Stimulated activated CD8-positive, alpha-beta memory T cell treated with anti-CD3 and anti-CD28 coated beads, Interleukin-7, amount 100 ng/mL, for 4 hours (primary cell): ENCODE measurements at places on chromosomes 3 and 15.

DNA sequence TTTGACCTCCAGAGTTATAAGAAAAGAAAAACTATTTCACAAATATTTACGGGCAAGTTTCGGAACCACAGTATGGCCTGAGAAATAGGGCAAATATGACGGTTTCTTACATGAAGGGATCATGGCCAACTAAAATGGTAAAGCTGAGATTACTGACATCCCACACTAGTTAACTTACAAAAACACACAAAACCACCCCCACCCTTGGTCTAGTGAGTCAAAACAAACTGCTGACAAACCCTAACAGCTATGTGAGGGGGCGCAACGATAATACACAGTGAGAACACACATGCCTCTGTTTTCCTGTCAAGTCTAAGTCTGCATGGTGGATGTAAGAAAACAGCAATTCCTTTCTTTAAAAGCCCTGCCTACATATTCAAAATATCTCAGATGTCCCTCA is 32.3 kb downstream of the CBLB start:
- no peak for DNase-seq

GRCh38 chr3:46609212-46609721 is 3.1 kb upstream of the FAM240A start:
- DNase-seq: no peak

GRCh38 chr3:197224034-197224444 is 74.4 kb downstream of the DLG1 start:
- no peak for DNase-seq

DNA sequence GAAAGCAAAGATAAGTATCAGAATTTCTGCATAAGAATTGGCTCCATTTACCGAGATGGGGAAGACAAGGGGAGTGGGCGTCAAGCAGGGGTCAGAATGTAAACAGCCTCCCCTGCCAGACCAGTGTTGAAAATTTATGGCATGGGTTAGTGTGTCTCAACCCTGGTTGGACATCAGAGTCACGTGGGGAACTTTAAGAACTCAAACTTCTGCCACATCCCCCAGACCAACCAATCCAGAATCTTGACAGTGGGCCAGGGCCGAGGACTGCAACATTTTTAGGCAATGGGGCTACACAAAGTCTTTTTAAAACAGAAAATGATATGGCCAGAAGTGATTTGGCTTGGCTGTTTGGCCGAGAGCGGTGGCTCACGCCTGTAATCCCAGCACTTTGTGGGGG is 14.3 kb upstream of the MASP1 start:
- no peak for DNase-seq

- no peak for DNase-seq
Observed at GRCh38 chr3:89227634-89228033, 120.2 kb downstream of the EPHA3 start.

- no peak for DNase-seq
Observed at GRCh38 chr15:38499651-38500050, 45.7 kb downstream of the FAM98B start.

DNA sequence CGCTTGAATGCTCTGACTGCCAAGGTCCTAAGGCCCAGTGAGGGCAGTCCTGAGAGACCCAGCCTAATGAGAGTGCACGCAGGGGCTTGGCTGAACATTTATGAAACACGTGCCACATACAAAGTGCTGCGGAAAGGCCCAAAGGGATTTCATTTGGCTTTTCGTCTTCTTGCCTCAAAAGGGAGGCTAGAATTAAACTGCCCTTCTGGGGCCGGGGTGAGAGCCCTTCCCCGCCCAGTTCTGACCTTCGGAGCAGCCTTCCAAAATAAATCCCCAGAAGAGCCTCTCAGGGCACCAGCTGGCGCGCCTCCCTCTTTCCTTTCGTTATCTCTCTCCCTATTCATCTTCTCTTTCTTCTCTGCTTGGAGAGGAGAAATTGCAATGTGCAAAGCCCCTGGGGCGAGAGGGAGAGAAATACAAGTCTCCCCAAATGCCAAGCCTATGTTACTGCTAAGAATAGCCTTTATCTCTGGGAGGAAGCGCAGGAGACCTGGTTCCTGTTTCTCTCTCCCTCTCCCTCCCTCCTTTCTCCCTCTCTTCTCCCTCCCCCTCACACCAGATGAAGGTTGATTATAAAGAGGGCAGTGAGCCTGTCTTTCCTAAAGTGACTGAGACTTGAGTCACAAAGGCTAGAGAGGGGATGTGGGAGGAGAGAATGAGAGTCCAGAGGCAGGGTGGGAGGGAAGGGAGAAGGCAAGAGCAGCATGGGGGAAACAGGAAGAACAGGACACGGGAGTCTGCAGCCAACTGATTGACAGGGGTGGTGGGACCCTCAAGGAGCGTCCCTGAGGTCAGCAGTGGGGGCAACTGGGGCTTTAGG is 36.7 kb upstream of the NDUFB4 start:
- DNase-seq: no peak

- DNase-seq: no peak
Observed at GRCh38 chr3:179852142-179852905, 184.4 kb downstream of the PEX5L start.

- DNase-seq: no peak
Observed at GRCh38 chr3:142278451-142278850, 53.1 kb upstream of the GK5 start.

DNA sequence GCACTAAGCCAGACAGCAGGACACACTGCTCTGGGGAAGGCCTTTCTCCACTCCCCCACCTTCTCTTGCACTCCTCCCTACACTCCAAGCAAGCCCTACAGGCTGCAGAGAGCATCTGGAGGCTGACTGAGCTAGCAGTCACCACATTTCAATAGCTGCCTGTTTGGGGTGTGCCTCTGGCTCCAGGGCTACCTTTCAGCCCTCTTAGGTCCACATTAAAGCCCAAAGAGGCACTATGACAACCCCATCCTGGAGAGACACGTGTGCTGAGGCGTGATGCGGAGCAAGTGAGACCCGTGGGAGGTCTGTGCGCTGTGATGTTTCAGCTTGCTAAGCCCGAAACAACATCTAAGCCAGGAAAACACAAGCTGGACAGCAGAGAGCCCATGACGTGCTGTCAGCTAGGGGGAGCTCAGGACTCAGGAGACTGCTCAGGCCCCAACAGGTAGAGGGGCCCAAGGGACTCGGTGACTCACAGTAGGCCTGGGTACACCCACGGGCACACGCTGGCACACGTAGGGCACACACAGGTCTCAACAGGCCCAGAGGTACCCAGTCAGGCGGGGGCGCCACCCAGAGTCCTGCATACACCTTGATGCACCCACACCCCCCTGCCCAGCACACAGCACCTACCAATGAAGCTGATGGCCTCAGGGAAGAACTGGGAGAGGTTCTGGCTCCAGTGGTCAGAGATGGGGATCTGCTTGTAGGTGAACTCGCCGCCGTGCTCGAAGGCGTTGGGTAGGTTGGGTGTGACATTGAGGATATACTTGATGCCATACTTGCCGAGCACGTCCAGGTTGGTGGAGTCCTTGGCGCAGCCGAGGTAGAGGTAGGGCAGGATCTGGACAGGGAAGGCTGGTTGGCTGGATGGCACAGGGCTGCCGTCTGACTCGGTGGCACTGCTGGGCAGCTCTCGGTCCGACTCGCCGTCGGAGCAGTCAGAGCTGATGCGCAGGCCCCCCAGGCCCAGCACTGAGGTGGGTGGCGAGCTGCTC is 2.8 kb downstream of the DUSP7 start:
- DNase-seq: peak; percentile 54

- no peak for DNase-seq
Observed at GRCh38 chr15:23569151-23569925, 3.9 kb downstream of the MKRN3 start.

- no peak for DNase-seq
Observed at GRCh38 chr3:37944391-37944842, 46.2 kb upstream of the VILL start.

- DNase-seq: no peak
Observed at GRCh38 chr3:111802163-111802625, 56.9 kb upstream of the PHLDB2 start.

DNA sequence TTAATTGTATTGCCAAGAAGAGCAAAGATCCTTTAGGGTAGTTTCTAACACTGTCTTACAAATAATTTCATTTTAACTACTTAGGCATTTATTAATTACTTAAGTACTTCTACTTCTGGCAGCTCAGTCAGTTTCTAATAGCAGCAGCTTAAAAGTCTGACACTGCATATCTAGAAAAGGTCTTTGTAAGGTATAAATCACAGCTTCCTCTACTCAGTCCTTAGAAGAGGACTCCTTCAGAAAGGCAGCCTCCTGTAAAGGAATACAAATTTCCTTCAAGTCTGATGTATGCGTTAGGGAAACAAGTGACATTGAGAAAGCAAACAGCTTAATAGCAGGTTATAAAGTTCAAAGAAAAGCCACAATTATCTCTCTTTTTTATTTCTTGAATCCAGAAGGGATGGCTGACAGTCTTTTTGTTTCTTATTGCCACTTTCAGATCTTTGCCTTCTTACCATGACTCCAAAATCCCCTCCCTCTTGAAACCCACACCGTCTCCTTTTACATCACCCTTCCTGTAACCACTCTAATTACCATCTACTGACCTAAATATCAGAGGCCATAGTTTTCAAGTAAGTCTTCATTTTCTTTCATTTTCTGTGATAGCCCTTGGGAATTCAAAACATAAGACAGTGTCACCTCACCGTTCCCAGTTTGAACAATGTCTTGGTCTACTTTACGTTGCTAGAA is 109.5 kb downstream of the CGGBP1 start:
- no peak for DNase-seq

DNA sequence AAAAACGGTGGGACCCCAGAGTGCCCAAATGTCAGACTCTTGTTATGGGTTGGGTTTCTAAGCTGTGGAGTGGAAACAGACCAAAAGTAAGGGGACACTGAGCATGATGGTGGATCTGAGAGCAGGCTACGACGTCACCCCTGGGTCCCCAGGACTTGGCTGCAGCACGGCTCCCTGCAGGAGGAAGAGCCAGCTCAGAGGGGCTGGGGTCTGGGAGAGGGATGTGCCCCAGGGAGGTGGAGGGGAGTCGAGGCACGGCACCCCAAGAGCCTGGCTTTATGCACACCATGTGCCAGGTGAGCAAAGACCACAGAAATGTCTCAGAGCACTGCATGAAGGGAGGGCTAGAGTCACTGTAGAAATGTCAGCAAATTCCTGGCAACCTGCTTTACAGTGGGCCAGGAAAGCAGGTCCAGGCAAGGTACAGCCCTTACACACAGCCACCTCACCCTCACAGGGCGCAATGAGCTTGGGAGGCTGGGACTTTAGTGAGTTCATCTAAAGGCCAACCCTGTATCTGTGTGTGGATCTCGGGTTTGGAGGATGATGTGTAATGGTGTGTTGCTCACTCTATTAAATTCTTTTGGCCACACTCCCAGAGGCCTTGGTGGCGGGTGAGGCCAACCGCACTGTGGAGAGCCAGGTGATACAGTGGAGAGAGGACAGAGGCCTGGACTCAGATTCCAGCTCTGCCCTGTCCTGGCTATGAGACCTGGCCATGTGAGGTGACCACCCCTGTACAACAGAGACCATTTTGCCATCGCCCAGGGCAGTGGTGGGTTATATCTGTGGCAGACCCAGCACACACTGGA is 14.1 kb downstream of the CTSH start:
- DNase-seq: no peak

DNA sequence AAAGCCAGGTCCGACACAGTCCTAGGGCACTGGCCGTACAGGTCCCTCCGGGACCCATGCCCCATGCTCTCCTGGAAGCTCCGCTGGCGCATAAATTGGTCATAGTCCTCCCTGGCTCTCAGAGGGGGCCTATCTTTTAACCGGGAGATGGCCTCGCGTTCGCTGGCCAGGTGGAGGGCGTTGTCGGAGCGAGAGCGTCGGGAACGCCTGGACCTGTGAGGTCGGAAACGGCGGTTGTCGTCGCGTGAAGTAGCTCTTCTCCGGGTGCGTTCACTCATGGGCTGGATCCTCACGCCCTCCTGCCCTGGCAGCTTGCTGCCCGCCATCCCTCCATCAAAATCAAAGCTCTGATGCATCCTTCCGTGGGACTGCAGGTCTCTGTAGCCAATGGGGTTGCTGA is 76.0 kb upstream of the PSMD6 start:
- DNase-seq: no peak

- no peak for DNase-seq
Observed at GRCh38 chr3:112261742-112262141, 32.3 kb downstream of the SLC9C1 start.

DNA sequence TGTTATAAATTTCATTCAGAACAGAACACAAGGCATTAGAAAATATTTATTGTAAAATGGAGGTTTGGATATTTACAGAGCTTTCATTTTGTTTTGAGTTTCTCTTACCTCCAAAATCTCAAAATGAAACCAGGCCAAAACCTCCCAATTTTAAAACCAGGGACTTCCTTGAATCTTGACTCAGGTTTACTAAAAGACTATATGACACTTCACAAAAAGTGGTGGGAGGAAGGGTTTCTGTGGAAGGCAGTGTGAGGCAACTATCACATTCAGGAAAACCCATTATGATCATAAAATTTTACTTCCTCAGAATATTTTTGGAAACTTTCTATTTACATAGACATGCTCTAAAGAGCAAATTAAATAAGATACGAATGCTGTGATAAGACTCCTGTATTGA is 205.8 kb upstream of the EOMES start:
- DNase-seq: no peak

DNA sequence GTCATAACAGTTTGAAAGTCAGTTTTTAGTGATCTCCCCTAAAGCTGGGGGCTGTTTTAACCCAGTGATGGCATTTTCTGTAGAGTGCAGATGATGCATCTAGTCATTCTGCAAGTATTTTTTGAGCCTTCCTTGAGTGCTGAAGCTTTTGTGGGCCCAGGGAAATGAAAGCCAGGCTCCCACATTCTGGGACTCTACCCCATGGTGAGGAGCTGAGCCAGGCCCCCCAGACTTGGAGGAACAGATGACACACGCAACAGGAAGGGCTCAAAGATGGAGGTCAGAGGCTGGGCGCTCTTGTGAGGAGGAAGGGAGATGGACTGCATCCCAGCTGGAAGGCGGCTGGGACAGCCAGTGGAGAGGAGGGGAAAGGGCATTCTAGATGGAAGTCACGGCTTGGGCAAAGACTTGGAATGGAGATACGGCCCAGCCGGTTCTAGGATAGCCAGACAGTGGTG is 40.8 kb downstream of the MRAS start:
- no peak for DNase-seq

- no peak for DNase-seq
Observed at GRCh38 chr3:133996251-133996661, 33.5 kb downstream of the SLCO2A1 start.

- DNase-seq: no peak
Observed at GRCh38 chr3:120338517-120338916, 10.6 kb downstream of the LRRC58 start.

DNA sequence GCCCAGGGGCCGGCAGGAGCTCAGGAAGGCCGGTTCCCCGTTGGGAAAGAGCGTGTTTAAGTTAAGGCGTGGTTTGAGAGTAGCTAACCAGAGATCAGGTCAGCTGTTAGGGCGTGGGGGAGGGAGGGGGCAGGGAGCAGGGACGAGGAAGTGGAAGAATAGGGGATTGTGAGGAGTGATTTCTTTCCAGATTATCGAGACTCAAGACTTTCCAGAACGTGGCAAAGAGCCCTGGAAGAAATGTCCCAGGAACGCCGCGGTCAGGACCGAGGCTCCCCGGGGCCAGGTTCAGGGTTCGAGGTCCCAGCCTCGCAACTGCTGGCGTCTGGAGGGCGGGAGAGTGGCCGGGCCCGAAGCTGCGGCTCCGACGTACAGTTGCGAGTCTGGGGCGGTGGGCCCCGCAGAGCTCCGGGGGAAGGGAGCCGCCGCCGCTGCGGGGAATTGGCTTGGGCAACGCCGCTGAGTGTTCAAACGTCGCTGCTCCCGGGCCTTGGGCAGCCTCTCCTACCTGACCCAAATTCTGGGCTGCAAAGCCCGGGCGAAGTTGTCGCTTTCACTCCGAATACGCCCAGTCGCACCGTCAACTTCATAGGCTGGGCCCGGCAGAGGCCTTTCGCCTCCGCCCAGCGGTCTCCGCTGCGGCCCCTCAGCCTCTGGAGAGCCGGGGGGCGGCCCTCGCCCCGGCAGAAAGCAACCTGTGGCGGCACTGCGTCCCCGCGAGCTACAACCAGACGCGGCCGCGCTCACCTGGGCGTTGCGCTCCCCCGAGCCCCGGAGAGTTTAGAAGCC is 9.5 kb downstream of the ISL2 start:
- no peak for DNase-seq
